ENCODE measurements at places on chromosomes 1 and 21.

- H3K27me3 ChIP-seq, result peaks cover 8% of the 10 kb centered on the region
- H3K36me3 ChIP-seq, result no peaks in the 10 kb centered on the region
- peaks cover 25% of the 10 kb centered on the region for H3K4me1 ChIP-seq
- peak overlapping the region; percentile 90 for H3K4me3 ChIP-seq
Observed at GRCh38 chr1:202811296-202812175, 782 bp downstream of the PCAT6 start.

GRCh38 chr1:19987719-19988118 is 8.3 kb upstream of the PLA2G2A start:
- no peak overlapping the region for H3K4me3 ChIP-seq
- DNase-seq, result no peak
- no peak overlapping the region for H3K27ac ChIP-seq
- no peaks in the 10 kb centered on the region for H3K4me1 ChIP-seq
- no peaks in the 10 kb centered on the region for H3K36me3 ChIP-seq

GRCh38 chr1:24045771-24046170 is 65.6 kb upstream of the SRSF10 start:
- DNase-seq, result no peak
- no peaks in the 10 kb centered on the region for H3K27me3 ChIP-seq
- no peaks in the 10 kb centered on the region for H3K36me3 ChIP-seq

- no peaks in the 10 kb centered on the region for H3K27me3 ChIP-seq
- H3K4me1 ChIP-seq, result no peaks in the 10 kb centered on the region
- H3K36me3 ChIP-seq, result no peaks in the 10 kb centered on the region
- DNase-seq, result no peak
- no peak overlapping the region for H3K27ac ChIP-seq
- no peak overlapping the region for H3K4me3 ChIP-seq
Observed at GRCh38 chr1:114292194-114292593, 138.5 kb upstream of the SYT6 start.

DNA sequence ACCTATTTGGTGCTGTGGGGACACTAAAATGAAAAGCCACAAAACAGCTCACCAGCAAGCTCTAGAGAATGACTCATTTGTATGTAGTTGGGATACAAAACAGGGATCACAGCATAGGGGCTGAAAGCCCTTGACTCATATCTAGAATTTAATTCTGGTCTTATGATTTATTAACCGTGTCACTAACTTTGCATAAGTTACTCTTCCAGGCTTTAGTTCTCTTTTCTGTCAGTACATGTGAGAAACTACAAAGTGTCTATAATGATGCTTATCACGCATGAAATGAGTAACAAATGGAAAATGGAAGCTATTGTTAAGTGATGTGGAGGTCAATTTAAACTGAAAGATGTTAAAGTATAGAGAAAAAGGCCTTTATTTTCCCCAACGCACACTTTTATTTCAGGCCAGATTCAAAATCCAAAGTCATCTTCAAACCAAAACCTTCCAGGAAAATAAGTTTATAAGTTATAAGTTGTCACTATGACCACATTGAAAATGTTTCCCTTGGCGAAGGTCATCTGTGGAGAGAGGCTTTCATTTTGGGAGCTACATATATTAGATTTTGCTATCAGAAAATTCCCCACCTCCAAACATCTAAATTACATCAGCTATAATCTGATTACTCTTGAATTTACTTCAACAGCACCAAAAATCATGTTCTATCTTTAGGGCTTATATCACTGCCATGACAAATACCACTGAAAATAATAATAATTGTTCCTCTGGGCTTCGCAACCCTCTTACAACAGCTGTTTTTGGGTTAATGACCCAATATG is 430.5 kb downstream of the MRPL39 start:
- H3K36me3 ChIP-seq, result no peaks in the 10 kb centered on the region
- no peak for DNase-seq
- no peaks in the 10 kb centered on the region for H3K27me3 ChIP-seq
- no peaks in the 10 kb centered on the region for H3K4me1 ChIP-seq
- no peak overlapping the region for H3K27ac ChIP-seq

GRCh38 chr21:34100790-34101189 is 27.4 kb downstream of the MRPS6 start:
- H3K4me1 ChIP-seq, result peaks cover 20% of the 10 kb centered on the region
- H3K27ac ChIP-seq, result no peak overlapping the region
- H3K27me3 ChIP-seq, result no peaks in the 10 kb centered on the region
- DNase-seq, result no peak
- H3K36me3 ChIP-seq, result peaks cover 9% of the 10 kb centered on the region

DNA sequence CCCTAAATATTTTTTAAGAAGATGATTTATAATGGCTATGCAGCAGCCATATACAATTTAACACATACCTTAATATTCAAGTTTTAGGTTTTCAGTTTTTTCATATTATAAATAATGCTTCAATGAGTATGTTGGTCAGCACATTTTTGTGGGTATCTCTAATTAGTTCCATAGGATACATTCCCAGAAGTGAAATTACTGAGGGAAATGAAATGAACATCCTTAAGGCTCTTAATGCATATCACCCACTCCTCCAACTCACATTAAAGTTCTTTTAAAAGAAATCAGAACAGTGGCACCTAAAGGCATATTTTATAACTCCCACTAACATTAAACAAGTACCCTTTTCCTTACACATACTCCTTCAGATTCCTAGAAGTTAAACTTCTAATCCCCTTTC is 56.1 kb downstream of the EYA3 start:
- no peaks in the 10 kb centered on the region for H3K4me1 ChIP-seq
- no peak overlapping the region for H3K27ac ChIP-seq
- H3K36me3 ChIP-seq, result no peaks in the 10 kb centered on the region
- no peaks in the 10 kb centered on the region for H3K27me3 ChIP-seq
- no peak for DNase-seq
- no peak overlapping the region for H3K4me3 ChIP-seq
